ENCODE measurements at places on chromosomes 12 and 14.

- no peak for DNase-seq
These were observed 252.5 kb downstream of the RPL10L start for GRCh38 chr14:46399049-46399448.

GRCh38 chr12:11730299-11731041 is 81.0 kb downstream of the ETV6 start:
- no peak for DNase-seq

DNA sequence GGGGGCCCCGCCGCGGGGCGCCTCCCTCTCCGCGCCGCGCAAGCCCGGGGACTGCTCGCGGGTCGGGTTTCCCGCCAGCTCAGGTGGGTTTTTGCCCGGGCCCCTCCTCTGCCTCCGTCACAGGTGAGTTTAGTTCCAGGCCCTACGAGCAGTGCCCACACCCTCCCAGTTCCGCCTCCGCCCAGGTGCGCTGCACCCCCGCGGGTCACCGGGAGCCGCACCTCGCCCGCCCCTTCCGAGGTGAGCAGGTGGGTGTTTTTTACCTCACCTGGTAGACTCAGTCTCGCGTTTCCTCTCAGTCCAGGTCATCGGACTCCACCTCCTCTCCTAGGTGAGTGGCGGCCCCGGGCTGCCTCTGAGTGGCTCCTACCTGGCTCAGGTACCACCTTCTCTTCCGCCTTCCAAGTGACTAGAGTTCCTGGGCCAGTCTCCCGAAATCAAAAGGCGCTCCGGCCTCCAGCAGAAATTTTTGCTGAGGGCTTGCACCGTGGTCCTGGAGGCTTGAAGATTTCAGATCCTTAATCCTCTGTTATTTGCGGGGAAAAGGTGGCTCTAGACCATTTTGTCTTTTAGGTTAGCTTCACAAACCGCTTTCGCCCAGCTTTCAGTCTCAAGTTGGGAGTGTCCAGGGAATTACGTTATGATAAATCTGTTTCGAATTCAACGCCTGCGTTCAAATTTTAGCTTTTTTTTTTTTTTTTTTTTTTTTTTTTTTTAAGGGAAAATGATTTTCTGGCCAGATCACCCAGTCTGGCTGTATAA is at the start of gene TMEM30B:
Gene TMEM30B, minus strand, starts transcription at position 153 of the 762 bp plus-strand sequence. CDS start 191 bp downstream, outside the sequence.
- no peak for DNase-seq

DNA sequence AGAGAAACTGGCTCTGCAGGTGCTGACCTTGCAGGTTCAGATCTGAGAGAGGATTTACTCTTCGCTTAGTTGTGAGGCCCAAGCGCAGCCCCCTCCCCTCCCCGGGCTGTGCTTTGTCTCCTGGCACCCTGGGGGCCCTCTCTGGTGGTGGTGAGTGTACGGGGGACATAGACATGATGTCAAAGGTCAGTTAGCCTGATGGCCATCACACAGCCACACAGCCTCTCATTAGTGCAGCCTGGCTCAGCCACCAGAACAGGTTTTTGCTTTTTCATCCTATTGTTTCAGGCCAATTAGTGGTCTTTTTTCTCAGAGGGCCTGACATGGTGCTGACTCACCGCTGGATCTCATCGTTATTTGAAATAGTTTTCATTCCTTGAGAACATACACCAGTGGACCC is 437.9 kb downstream of the AACS start:
- DNase-seq, result no peak

GRCh38 chr12:105393587-105393986 is 63.1 kb downstream of the C12orf75 start:
- DNase-seq, result peak; percentile 70

DNA sequence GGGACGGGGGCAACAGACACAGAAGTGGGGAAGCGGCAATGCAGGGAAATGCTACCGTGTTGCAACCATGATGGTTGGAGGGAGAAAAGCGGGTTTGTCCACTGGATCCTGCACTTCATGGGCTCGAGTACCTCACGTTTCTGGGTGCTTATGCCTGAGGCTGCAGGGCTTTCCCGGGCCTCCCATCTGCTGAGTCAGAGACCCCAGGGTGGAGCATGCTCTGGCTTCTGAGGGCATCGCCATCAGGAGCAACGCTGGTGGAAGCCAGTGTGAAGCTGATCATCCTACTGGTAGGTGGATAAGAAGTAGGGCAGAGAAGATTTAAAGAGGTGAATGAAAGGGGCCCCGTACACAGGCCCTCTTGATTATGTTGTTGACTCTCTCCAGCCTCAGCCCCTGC is 5.0 kb upstream of the ADGRD1 start:
- DNase-seq, result no peak

GRCh38 chr12:91935296-91935695 is 210.3 kb downstream of the BTG1 start:
- no peak for DNase-seq

DNA sequence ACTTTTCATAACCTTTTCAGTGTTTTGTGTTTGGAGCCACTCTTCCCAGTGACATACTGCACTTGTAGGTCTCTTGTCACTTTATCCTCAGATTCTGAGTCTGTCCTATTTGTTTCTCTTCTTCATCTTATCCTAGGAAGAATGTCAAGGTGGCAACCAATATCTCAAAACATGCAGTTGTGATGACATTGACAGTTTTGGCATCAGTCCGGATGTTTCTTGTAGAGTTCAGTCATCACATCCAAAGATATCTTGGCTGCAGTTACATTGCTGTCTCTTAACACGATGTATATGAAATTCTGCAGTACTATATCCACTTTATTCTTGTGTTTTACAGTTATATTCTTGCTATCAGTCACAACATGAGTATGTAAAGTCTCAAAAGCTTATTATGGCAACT is 6.4 kb downstream of the ADIPOR2 start:
- no peak for DNase-seq

DNA sequence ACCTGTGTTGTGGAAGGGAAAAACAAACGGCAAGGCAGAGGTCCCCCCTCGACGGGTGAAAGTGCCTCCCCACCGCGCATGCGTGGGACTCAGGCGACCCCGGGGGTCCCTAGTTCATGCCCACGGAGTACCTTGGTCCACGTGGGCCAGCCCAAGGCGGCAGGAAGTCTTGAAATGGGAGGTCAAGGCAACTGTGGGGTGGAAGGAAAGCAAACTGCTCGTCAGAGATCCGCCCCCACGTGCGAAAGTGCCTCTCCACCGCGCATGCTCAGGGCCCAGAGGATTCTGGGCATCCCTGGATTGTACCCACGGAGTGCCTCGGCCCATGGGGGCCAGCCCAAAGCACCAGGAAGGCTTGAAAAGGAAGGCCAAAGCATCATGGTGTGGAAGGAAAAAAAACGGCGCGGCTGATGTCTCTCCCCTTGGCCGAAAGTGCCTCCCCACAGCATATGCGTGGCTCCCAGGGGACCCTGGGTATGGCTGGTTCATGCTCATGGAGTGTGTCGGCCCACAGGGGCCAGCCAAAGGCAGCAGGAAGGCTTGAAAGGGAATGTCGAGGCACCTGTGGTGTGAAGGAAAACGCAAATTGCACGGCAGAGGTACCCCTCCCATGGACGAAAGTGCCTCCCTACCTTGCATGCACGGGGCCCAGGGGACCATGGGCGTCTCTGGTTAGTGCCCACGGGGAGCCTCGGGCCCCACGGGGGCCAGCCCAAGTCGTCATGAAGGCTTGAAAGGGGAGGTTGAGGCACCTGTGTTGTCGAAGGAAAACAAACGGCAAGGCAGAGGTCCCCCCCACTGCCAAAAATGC is 369.7 kb downstream of the ALG10 start:
- DNase-seq, result no peak

- DNase-seq, result no peak
These were observed 30.2 kb downstream of the PAPLN start for GRCh38 chr14:73267474-73267873.

DNA sequence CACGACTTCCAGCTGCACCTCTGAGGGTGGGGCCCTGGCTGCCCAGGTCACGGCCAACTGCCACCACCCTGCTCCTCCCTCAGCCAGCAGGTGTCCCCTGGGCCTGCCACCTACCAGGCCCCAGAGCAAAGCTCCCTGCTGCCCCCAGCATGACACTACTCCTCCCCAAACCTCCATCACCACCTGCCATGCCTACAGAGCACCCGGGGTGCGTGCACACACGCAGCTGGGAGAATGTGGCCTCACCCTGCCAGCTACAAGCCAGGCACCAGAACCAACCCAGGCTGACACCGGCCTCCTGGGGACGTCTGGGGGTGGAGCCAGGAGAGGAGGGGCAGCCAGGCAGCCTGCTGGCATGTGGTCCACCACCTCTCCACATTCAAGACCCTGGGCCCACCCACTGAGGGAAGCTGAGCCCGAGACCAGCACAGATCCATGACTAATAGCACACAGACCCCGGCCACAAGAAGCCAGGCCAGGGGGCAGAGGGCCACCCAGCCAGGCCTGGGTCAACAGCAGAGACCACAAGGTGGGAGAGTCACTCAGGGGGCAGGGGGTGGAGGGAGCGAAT is 3.4 kb downstream of the JAG2 start:
- no peak for DNase-seq

GRCh38 chr12:91074851-91075250 is 17.0 kb upstream of the KERA start:
- no peak for DNase-seq

DNA sequence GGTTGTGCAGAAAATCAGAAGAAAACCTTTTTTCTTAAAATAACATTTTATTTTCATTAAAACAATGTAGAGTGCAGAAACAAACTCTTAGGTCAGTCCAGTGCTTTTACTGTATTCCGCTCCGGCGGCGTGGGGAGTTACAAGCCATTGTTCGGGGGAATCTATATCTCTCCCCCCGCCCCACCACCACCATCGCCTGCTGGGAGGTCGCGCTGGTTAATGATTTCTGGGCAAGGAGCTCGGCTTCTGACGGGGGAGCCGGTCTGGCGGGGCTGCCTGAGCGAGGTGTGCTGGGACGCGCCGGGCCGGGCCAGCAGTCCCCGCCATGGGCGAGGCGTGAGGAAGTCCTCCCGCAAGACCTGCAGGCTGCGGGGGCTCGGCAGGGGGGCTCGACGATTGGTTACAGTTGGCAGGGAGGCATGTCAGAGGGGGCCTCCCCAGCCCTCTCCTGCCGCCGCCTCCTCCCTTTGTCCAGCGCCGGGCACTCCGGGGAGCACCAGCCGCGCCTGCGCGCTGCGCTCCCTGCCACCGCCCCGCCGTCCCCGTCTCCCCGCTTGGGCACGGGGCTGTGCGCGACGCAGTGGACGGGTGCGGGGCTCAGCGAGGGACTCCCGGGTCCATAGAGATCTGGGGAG is 1.0 kb upstream of the DUSP6 start:
- DNase-seq, result peak; percentile 75

GRCh38 chr14:65618996-65619395 is 206.5 kb downstream of the FUT8 start:
- no peak for DNase-seq

DNA sequence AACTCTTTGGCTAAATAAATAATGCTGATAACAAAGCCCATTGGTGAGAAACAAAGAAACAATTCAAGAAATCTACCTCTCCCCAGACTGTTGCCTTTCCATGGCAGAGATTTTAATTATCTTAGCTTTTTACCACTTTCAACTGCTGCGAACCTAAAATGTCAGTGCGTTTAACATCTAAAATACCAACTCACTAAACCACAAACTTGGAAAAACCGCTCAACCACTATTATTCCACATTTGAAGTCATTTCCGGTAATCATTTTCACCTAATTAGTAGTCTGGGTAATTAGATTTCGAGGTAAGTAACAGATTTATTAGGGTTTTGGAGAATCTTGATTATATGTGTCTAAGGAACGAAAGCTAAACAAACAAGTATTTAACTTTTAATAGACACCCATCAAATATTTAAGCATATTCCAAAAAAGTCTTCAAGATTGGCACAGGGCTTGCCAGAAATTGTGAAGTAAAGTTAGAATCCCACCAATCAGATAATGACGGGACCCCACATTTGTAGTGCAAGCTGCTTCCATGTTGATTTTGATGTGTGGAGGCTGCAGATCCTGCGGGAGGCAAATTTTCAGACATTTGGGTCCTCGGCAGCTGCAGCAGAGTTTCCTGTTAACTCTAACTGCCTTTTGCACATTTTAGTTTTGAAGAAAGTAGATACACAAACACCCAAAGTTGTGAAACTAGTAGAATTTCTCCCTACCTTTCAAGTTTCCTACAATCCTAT is 4.1 kb downstream of the OTX2 start:
- no peak for DNase-seq

DNA sequence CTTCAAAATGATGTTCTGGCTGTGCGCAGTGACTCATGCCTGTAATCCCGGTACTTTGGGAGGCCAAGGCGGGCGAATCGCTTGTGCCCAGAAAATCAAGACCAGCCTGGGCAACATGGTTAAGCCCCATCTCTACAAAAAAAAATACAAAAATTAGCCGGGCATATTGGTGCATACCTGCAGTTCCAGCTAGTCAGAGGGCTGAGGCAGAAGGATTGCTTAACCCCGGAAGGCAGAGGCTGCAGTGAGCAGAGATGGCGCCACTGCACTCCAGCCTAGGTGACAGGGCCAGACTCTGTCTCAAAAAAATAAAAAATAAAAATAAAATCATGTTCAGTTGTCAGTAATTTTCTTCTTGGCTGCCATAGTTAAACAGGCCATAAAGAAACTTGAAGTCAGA is 245.9 kb upstream of the USP15 start:
- DNase-seq, result no peak

DNA sequence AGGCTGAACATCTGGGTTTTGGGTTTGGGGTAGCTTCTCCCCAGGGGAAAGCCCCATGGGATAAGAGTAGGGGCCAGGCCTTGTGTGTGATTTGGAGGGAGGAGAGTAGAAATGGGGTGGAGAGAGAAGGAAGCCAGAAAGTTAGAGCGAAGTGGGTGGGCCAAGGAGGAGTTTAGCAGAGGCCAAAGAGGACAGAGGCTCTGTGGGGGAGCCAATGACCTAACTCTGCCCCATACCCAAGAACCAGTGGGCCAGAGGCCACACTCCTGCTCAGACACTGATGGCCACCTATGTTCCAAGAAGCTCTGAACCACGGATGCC is 9.3 kb downstream of the ZNF385A start:
- no peak for DNase-seq

GRCh38 chr12:54019091-54019811 is 9.0 kb upstream of the HOXC6 start:
- DNase-seq, result no peak

DNA sequence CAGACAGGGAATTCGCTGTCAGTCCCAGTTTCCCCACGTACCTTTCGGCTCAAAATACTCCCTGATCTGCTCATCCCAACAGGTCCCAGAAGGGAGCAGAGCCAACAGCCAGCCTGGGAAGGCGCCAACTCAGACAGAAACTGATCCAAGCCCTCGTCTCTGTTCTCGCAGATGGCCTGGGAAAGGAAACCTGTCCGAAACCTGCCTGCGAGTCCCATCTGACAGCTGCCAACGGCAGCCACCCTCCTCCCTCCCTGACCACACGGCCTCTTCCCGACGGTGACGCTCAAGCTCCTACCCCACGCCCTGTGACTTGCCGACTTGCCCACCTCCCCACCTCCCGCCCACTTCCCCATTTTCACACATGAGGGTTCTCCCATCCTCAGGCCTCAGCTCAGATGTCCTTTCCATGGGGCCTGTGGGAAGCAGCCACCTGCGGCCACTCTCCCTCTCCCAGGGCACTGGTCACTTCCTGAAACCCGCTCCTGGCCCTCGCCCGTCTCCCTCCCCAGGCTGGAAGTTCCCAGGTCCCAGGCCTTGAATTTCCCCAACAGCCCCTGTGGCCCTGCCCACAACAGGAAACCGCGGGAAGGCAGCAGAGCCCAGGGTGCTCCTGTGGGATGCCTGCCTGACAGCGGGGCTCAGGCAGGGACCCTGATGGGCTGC is 60.9 kb upstream of the FBRSL1 start:
- no peak for DNase-seq

Measured in fibroblast of skin of scalp (primary cell).